ENCODE measurements at places on chromosomes 6 and 20.

DNA sequence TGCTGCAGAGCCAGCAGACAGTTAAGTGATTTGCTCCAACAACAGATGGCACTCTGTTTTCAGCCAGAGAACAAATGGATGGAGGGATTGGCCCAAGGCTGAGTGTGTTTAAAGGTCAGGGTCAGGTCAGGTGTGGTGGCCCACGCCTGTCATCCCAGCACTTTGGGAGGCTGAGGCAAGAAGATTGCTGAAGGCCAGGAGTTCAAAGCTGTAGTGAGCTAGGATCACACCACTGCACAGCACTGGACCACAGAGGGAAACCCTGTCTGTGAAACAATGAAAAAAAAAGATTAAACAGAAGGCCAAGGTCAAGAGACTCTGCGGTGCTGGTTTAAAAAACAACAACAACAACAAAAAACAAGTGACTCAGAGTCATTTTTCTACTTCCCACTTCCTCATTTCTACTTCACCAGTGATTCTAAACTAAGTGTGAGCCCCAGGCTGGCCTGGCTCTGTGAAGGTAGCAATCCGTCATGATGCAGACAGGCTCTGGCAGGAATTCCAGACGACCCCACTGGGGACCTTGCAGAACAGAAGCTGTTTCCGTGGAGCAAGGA, 42.5 kb upstream of the ARMC2 start:
- DNase-seq: no peak

DNA sequence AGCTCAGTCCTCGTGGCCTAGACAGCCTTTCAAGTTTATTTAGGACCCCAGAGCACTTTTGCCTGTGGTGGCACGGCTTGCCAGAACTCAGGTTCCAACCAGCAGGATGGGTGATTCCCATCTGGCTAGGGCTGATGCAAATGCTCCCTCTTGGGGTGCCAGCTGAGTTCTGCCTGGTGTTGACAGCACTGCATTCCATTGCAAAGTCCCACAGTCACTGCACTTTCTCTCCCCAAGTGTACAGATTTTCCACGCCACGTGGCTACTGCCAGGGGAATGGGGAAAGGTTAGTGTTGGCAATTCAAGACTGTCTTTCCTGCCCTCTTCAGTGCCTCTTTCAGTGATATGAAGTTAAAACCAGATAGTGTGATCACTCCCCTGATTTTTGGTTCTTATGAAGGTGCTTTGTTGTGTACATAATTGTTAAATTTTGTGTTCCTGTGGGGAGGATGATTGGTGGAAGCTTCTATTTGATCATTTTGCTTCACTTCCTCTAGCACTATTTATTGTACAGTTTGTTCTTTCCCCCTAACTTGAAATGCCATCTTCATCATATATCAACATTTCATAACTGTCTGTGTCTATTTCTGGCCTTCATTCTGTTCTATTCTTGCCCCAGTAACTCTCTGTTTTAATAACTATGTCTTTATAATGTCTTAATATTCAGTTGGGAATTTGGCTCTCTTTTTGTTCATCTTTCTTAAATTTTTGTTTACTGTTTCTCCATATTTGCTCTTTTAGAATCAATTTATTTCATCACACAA, 86.2 kb downstream of the CFAP61 start:
- DNase-seq: no peak

- no peak for DNase-seq
Observed at GRCh38 chr20:3251806-3252205, 12.8 kb upstream of the SLC4A11 start.

- peak; percentile 45 for DNase-seq
Observed at GRCh38 chr6:20126789-20127653, 85.2 kb downstream of the MBOAT1 start.

DNA sequence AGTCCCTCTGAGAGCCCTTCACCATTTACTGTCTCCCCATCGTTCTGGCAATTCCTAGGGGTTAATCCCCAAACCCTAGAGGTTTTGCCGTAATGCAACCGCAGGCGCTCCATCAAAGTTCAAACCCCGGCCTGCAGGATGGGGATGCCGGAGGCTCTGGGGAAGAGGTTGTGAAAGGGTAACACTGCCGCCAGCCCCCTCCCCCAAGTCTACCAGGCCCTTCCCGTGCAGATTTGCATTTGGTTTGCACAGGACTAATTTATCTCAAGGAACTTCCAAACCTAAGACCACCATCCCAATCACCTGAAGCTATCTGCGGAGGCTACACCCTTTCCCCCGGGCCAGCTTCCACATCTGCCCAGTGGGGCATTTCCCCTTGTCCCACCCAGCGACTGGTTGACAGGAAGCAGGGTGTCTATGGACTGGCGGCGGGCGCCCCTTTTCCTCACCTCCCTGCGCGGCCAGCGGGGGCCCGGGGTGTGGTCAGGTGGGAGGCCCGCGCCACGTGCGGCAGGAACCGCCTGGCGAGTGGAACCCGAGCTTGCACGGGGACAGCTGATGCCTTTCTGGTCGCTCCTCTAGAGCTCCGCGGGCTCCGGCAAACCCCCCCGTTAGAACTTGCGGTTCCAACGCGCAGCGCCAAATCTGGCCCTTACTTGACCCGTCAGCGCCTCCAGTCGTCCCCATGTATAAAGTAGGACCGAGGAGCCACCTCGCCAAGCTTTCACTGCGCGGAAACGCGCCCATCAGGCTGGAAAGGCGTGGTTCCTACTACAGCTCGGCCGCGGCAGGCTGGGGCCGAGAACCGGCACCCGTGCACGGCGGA, 9.4 kb upstream of the SLC4A11 start:
- DNase-seq: no peak

DNA sequence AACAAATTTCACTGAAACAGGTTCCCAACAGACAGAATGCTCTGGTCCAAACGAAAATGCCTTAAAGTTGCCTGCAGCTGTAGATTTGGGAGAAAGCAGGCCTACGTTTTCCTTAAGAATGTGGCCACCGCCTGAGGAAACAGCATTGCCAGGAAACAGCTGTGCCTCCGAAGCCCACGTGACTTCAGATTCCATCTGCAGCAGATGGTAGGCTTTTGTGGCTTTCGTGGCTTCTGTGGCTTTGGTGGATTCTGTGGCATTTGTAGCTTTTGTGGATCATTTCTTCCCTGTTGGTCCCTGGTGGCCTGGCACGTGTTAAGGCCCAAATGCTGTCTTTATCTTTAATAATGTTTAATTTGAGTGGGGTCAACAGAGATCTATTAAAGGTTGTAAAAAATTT, 222.9 kb downstream of the TTLL2 start:
- DNase-seq: no peak

DNA sequence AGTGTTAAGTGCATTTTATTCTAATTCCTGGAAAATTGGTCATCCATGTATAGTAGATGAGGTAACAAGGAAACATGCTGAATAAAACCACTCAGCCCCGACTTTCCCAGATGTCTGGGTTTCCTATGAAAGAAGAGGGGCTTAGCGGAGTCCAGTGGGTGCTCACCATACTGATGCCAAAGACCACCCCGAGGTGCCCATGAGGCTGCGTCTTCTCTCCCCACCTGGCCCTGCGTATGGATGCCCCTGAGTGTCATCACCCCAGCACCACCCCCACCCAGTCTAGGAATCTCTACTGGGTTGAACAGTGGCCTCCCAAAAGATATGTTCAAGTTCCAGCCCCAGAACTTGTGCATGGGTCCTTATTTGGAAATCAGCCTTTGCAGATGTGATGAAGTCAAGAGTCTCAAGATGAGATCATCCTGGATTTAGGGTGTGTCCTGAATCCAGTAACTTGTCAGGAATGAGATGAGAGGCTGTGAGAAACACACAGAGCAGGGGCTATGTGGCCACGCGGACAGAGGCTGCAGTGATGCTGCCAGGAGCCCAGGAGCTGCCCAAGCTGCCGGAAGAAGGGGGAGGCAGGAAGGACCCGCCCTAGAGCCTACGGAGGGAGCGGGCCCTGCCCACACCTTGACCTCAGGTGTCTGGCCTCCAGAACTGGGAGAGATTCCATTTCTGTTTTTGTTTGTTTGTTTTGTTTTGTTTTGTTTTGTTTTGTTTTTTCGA, 124.6 kb upstream of the CDH4 start:
- DNase-seq: no peak

- DNase-seq: no peak
Observed at GRCh38 chr6:7086488-7086887, 21.3 kb upstream of the RREB1 start.

- DNase-seq: no peak
Observed at GRCh38 chr6:108916026-108916686, 67.9 kb downstream of the ARMC2 start.

DNA sequence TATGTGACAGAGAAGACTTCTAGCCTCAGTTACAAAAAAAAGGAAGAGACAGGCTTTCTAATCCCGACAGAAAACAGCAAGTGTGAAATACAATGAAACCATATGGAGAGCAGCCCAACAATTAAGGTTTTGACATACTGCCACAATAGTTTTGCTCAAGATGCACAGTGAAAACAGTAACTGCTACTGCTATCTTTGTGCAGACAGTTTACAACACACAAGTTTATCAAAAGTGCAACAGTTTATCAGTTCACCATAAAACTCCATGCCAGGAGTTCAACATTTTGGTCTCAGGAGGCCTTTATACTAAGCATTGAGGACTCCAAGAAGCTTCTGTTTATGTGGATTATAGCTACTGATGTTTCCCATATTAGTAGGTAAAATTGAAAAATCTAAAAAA, 37.6 kb downstream of the GOPC start:
- no peak for DNase-seq

- no peak for DNase-seq
Observed at GRCh38 chr20:3188823-3189413, 15.6 kb downstream of the DDRGK1 start.
